ENCODE measurements at places on chromosomes 11 and 22. TPM values are rescaled to one million over a fixed set of nuclear protein-coding genes. Genes with fewer than 3 reads are reported as not detected.

- no peaks in the 10 kb centered on the region for H3K27me3 ChIP-seq
- no peak overlapping the region for H3K27ac ChIP-seq
- H3K4me3 ChIP-seq = no peak overlapping the region
- peaks cover 5% of the 10 kb centered on the region for H3K36me3 ChIP-seq
Measured at GRCh38 chr11:121298774-121299173, 6.2 kb downstream of the SC5D start.

GRCh38 chr11:14378171-14378570 lies 19.2 kb upstream of the RRAS2 start:
- no peak overlapping the region for H3K4me3 ChIP-seq
- no peaks in the 10 kb centered on the region for H3K27me3 ChIP-seq
- no peak overlapping the region for H3K27ac ChIP-seq

DNA sequence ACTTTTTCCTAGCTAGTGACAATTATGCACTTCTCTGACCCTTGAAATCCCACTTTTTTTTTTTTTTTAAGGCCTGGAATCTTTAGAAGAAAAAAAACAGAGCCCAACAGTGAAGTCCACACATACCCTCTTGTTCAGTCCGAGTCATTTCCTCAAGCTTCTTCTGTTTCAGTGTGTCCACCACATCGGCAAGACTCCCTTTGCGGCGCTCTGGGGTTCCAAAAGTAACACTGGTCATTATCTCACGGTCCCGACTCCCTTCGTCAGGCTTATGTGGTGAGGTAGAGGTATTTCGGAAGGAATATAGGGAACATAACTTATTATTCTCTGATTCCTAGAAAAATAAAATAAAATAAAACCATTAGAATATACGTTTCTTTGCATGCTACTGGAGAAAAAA lies 38.0 kb downstream of the SOX6 start:
- H3K27ac ChIP-seq = no peak overlapping the region
- H3K36me3 ChIP-seq = no peaks in the 10 kb centered on the region
- no peaks in the 10 kb centered on the region for H3K4me1 ChIP-seq
- no peak overlapping the region for H3K4me3 ChIP-seq

DNA sequence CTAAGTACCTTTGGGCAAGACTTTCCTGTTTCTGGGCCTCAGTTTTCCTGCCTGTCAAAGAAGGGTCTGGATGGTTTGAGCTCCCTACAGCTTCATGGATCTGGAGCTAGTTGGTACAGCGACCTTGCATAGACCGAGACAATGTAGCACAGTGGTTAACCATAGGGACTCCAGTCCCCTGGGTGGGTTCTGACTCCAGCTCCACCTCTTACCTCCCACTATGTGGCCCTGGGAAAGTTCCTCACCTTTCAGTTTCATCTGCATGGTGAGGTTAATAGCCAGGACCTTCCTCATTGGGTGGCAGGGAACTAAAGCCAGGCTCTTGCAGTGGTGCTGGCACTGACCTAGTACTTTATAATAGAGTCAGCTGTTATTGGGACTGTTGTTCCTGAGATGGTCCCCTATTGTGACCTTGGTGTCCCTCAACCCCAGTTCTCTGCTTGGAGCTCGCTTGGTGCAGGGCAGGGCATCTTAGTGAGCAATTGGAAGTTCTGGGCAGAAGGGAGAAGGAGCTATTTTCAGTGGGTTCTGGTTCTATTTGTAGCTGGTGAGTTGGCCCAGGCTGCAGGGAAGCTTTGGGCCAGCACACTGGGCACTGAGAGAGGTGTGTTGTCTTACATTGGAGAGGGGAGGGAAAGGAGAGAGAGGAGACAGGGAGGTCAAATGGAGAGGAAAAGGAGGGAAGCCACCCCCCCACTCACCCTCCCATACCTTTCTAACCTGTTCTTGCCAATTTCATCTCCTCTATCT lies 10.7 kb upstream of the MTMR3 start:
- H3K27me3 ChIP-seq = no peaks in the 10 kb centered on the region
- no peaks in the 10 kb centered on the region for H3K4me1 ChIP-seq
- H3K27ac ChIP-seq = no peak overlapping the region
- H3K36me3 ChIP-seq = no peaks in the 10 kb centered on the region
- H3K4me3 ChIP-seq = no peak overlapping the region

GRCh38 chr11:35282221-35282882 lies 137.0 kb downstream of the SLC1A2 start:
- no peak overlapping the region for H3K4me3 ChIP-seq
- no peak for DNase-seq
- no peaks in the 10 kb centered on the region for H3K27me3 ChIP-seq
- H3K36me3 ChIP-seq = no peaks in the 10 kb centered on the region
- no peak overlapping the region for H3K27ac ChIP-seq
- no peaks in the 10 kb centered on the region for H3K4me1 ChIP-seq

DNA sequence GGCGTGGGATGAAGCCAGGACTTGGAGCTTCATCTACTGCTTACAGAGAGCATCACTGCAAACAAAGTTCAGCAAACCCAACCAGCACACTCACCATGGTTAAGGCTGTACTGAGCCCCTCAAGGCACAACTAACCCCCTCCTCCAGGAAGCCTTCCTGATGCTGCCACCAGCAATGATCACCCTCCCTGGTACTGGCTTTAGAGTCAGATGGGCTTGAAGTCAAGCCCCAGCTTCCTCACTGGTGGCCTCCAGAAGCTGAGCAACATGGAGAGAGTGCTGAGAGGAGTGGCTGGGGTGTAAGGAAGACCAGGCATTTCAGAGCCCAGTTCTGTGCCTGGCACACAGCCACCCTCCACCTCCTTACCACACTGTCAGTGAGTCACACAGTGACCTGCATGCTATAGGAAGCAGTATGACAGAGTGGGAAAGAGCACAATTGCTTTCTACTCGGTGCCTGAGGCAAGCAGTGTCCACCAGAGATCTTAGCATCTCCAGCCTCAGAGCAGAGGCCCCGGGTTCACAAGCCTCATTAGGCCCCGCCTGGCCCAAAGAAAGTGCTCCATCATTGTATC lies 24.7 kb upstream of the BAIAP2L2 start:
- no peaks in the 10 kb centered on the region for H3K27me3 ChIP-seq
- no peak overlapping the region for H3K4me3 ChIP-seq
- H3K36me3 ChIP-seq = peaks cover 33% of the 10 kb centered on the region
- no peak overlapping the region for H3K27ac ChIP-seq

DNA sequence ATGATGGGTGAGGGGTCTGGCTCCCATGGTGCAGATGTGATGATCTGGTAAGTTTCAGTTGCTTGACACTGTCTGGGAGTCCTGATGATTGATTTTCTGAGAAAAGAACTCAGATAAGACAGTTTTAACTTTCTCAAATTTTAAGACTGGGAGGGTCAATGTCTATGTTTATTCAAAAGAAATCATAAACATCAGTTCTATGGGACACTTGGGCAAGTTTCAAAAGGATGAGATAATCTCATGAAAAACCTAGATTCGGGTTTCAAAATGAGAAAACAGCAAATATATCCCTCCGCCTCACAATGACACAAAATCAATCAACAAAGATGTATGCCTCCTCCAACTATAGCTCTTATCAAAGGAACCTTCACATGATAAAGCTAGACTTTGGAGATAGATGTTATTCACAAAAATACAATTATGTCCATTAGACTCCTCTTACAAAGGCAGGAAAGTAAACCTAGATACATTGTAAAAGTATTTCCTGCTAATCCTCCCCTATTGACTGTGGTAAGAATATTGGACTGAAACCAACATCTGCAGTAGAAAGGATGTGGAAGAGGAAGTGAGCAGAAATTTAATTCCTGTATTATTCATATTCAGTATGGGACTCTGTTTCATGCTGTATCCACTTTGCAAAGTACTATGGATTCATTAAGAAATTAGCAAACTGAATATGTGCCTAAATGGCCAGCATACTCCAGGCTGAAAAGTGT lies 21.6 kb downstream of the SVIP start:
- DNase-seq = no peak
- no peaks in the 10 kb centered on the region for H3K27me3 ChIP-seq
- H3K4me3 ChIP-seq = no peak overlapping the region
- H3K4me1 ChIP-seq = peaks cover 6% of the 10 kb centered on the region

- no peaks in the 10 kb centered on the region for H3K4me1 ChIP-seq
- DNase-seq = no peak
- no peaks in the 10 kb centered on the region for H3K27me3 ChIP-seq
- no peak overlapping the region for H3K4me3 ChIP-seq
- no peaks in the 10 kb centered on the region for H3K36me3 ChIP-seq
- H3K27ac ChIP-seq = no peak overlapping the region
Measured at GRCh38 chr11:36233204-36233603, 56.0 kb downstream of the COMMD9 start.

GRCh38 chr11:33492596-33492995 lies 208.0 kb downstream of the C11orf91 start:
- no peaks in the 10 kb centered on the region for H3K4me1 ChIP-seq
- H3K4me3 ChIP-seq = no peak overlapping the region
- no peak overlapping the region for H3K27ac ChIP-seq
- DNase-seq = no peak

DNA sequence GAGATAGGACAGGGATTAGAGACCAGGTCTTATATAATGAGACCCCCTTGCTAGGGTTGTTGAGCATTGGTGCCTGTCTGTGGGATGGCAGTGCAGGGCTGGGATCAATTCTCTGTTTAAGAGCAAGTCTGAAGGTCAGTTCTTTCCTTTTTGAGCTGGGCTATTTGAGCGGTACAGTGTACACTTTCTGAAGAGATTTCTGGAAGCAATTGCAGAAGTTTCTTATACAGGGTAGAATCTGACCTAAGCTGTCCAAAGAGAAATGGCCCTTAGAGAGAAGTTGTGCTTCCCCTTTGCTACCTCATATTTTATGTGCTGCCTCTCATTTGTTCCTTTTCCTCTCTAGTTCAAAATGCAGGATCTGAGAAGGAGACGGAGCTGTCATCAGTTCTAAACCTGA lies 35.8 kb downstream of the CSTPP1 start:
- no peak overlapping the region for H3K4me3 ChIP-seq
- DNase-seq = no peak
- no peak overlapping the region for H3K27ac ChIP-seq

- DNase-seq = no peak
Measured at GRCh38 chr11:26951809-26952515, 42.0 kb upstream of the FIBIN start.

- DNase-seq = no peak
- H3K27me3 ChIP-seq = no peaks in the 10 kb centered on the region
- H3K27ac ChIP-seq = no peak overlapping the region
- no peak overlapping the region for H3K4me3 ChIP-seq
- H3K36me3 ChIP-seq = no peaks in the 10 kb centered on the region
Measured at GRCh38 chr11:94910779-94911178, 62.6 kb downstream of the CWC15 start.

DNA sequence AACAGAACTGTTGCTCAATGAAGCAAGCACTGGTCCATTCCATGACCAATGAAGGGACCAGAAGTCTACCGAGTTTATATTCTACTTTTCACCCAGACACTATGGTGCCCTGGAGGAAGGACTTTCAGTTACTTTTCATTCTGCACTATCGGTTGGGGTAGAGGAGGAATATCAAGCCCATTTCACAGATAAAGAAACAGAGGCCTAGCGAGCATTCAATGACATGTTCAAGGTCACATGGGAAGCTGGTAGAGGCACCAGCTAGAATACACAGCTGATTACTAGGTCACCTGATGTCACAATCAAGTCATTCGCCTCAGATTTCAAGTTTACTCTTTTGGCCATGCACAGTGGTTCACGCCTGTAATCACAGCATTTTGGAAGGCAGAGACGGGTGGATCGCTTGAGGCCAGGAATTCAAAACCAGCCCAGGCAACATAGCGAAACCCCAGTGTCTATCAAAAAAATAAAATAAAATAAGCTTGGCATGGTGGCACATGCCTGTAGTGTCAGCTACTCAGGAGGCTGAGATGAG lies 17.6 kb upstream of the PRG2 start:
- DNase-seq = no peak
- H3K36me3 ChIP-seq = peaks cover 65% of the 10 kb centered on the region
- no peaks in the 10 kb centered on the region for H3K27me3 ChIP-seq
- H3K4me1 ChIP-seq = peaks cover 10% of the 10 kb centered on the region
- no peak overlapping the region for H3K4me3 ChIP-seq
- H3K27ac ChIP-seq = no peak overlapping the region

DNA sequence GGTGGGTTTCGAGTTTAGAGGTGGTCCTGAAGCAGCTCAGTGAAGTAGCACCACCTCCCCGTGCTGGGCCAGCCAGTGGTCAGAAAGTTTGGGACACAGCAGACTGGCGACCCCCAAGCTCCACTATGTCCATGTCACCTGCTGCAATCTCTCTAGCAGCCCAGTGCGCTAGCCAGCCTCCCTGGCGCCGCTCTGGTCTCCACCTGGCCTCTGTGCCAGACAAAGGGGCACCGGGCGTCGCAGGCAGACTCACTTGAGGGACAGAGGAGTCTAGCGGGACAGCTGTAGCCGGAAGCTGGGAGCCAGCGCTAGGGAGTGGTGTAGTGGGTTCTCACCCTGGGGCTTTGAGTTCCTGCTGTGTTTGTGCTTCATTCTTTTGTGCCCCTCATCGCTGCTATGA lies 25.5 kb downstream of the MYBPC3 start:
- H3K36me3 ChIP-seq = no peaks in the 10 kb centered on the region
- DNase-seq = peak; percentile 26
- no peak overlapping the region for H3K27ac ChIP-seq
- peaks cover 7% of the 10 kb centered on the region for H3K4me1 ChIP-seq

DNA sequence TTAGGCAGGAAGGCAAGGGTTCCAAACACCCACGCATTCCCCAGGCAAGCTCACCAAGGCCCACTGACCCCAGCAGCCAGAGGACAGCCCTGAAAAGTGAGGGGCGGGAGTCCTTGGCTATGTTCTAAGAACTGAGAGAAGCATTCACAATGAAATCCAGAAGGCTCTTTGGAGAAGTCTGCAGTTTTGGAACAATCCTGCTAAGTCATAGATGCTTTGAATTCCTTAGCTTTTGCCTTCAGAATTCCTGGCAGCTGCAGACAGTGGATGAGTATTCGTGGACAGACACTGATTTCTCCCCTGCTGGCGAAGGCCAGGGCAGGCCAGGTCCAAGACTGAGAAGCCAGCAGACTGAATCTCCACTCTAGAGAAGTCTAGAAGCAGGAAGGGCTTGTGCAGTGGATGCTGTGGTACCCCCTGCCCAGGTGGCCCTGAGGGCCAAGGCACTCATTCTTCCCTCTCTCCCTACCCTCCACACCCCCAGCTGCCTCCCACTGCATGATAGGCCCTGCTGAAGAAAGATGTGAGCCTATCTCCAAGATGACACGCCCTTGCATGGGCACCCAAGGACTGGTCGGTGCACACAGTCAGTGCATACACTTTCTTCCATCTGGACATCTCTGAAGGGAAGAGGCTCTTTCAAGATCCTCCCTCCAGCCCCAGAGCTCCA lies 133.2 kb upstream of the TEAD1 start:
- no peaks in the 10 kb centered on the region for H3K27me3 ChIP-seq
- H3K4me1 ChIP-seq = peaks cover 15% of the 10 kb centered on the region
- DNase-seq = no peak
- H3K27ac ChIP-seq = no peak overlapping the region
- H3K36me3 ChIP-seq = no peaks in the 10 kb centered on the region

GRCh38 chr11:13223112-13223511 lies 54.5 kb upstream of the BMAL1 start:
- no peak for DNase-seq
- H3K4me1 ChIP-seq = no peaks in the 10 kb centered on the region
- no peak overlapping the region for H3K27ac ChIP-seq
- no peaks in the 10 kb centered on the region for H3K27me3 ChIP-seq
- no peaks in the 10 kb centered on the region for H3K36me3 ChIP-seq

GRCh38 chr22:44525941-44526778 lies 28.1 kb upstream of the RTL6 start:
- peaks cover 27% of the 10 kb centered on the region for H3K27me3 ChIP-seq
- no peaks in the 10 kb centered on the region for H3K36me3 ChIP-seq
- no peak overlapping the region for H3K27ac ChIP-seq
- no peak overlapping the region for H3K4me3 ChIP-seq
- DNase-seq = no peak
- no peaks in the 10 kb centered on the region for H3K4me1 ChIP-seq

Gene OR4C11
- not detected for total RNA-seq

Gene UBQLNL
- total RNA-seq = 1.1 TPM

Gene EHD1
- total RNA-seq = 73.4 TPM

Gene TMEM191C
- 3.5 TPM for total RNA-seq

Gene RAG2
- not detected for total RNA-seq

Gene KCNC1
- total RNA-seq = not detected

Gene C11orf91
- total RNA-seq = not detected

Gene CBLIF
- not detected for total RNA-seq

Gene SERPIND1
- total RNA-seq = 0.24 TPM

Measured in lower lobe of right lung (tissue), 2 donors.